Pons (tissue), 1 donor: ENCODE measurements at places on chromosomes 16 and 17.

DNA sequence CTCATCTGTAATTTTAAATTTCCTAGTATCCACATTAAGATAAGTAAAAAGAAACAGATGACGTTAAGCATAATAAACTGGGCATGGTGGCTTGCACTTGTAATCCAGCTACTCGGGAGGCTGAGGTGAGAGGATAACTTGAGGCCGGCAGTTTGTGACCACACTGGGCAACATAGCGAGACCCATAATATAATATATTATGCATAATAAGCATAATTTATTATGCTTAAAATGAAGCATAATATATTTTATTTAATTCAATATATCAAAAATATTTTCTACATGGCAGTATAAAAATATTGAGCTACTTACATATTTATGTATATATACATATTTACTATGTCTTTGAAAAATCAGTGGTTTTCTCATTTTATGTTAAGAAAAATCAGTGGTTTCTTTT is 128.3 kb downstream of the GOSR1 start:
- no peak for DNase-seq

- no peak for DNase-seq
These were observed 178.3 kb downstream of the MAP2K6 start for GRCh38 chr17:69592692-69593350.

- no peak for DNase-seq
These were observed 2.6 kb downstream of the ERI2 start for GRCh38 chr16:20803561-20804214.

- no peak for DNase-seq
These were observed 1726.1 kb downstream of the TP53TG3F start for GRCh38 chr16:35185366-35186044.

- no peak for DNase-seq
These were observed 323.0 kb downstream of the CBLN1 start for GRCh38 chr16:48958681-48959080.

GRCh38 chr16:88453611-88454522 is 787 bp downstream of the ZFPM1 start:
- no peak for DNase-seq

GRCh38 chr17:42530952-42531454 is 5.0 kb upstream of the NAGLU start:
- no peak for DNase-seq
